ENCODE measurements at places on chromosomes 5 and 9. TPM values are rescaled to one million over a fixed set of nuclear protein-coding genes. Genes with fewer than 3 reads are reported as not detected.

DNA sequence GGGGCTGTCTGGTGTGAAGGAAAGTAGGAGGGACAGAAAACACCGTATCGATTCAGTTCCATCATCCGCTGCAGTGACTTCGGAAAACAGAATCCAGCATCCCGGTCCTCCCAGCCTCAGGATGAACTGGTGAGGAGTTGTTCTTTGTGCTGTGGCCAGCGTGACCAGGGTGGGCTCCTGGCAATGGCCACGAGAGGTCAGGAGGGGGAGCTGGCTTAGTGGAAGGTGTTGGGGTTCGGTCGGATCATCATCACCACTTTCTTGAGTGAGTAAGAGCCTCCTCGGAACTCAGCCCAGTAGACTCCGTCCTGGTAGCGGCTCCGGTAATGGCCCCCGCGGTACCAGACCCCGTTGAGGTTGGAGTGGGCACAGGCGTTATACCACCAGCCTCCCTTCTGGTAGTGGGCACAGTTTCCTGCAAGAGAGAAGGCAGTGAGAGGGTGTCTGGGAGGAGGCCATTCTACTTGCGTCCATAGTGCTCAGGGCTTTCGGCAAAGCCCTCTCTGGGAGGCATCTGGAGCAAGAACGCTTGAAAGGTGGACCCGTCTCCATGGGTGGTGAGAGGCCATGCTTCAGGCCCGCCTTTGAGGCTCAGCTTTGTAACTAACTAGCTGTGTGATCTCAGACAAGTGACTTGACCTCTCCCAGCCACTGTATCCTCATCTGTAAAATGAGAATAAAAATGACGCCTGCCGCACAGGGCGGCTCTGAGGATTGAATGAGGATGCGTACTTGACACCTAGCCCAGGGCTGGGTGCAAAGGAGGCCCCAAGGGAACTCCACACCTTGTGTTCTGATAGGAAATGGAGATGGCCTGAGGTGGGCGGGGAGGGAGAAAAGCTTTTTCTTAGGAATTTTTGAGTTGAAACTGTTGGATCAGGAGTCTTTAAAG is 33.5 kb downstream of the ANGPTL2 start:
- H3K36me3 ChIP-seq = peaks cover 72% of the 10 kb centered on the region
- peaks cover 23% of the 10 kb centered on the region for H3K4me1 ChIP-seq
- H3K27ac ChIP-seq = no peak overlapping the region
- DNase-seq = no peak

DNA sequence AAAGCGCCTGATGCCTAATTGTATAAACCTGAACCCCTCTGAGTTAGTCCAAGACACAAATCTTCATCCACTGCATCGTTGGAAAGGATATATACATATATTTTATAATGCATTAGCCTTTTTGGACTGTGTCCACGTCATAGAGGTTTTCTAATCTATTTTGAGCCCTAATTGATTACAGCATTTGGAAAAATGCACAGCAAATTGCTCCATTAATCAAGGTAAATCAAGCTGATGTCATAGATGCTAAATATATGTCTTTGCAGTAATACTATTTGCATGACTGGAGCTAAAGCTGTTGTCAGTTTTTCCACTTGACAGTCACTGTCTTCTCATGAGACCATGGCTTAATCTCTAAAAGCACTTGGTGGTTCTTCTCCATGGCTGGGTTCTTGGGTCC is 483.5 kb upstream of the TNC start:
- H3K27ac ChIP-seq = no peak overlapping the region
- no peak for DNase-seq
- no peaks in the 10 kb centered on the region for H3K4me1 ChIP-seq
- H3K4me3 ChIP-seq = no peak overlapping the region
- no peaks in the 10 kb centered on the region for H3K36me3 ChIP-seq

AMACR gene
- 16.2 TPM for total RNA-seq

DNA sequence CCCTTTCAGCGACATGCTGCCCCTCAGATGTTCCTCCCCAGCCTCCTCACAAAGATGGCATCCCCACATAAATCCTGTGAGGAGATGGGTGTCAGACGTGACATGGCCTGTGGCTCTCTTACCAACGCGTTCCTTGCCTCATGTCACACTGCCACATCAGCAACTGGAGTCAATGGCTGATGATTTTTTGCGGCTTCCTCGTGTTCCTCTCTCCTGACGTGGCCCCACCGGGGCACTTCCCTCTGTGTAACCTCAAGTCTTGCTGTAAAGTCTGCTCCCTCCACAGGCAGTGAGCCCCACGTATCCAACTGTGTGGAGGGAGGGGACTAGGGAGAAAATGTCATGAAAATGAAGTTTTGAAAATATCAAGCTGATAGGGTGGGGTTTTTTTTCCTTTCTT is 53.2 kb upstream of the SHISAL2B start:
- H3K36me3 ChIP-seq = no peaks in the 10 kb centered on the region
- H3K4me3 ChIP-seq = no peak overlapping the region
- H3K27ac ChIP-seq = no peak overlapping the region
- no peak for DNase-seq
- H3K4me1 ChIP-seq = no peaks in the 10 kb centered on the region

PCDHGA4 gene
- 12.3 TPM for total RNA-seq

TERT gene
- not detected for total RNA-seq

KLHL9 gene
- total RNA-seq = 11.9 TPM

DNA sequence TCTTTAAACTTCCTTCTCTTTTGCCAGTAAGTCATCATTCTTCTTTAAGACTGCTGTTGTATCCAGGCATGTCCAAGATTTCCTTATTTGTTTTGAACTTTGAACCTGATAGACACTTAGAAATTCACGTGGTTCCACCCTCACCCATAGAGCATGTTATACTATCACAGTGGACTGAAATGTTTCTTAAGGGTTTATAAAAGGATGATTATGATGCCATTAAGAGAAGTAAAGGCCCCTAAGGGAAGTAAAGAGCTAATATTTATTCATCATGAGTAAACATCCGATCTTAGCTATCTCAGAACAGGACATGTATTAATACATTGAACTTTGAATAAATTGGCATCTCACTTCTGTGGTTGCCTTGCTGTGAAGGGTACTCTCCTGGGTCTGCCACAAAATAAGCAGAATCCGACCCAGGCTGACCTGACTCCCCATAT is 49.8 kb downstream of the PRKACG start:
- DNase-seq = no peak
- no peak overlapping the region for H3K4me3 ChIP-seq
- H3K4me1 ChIP-seq = peaks cover 38% of the 10 kb centered on the region
- H3K27me3 ChIP-seq = no peaks in the 10 kb centered on the region

ELP1 gene
- 24.4 TPM for total RNA-seq

DNA sequence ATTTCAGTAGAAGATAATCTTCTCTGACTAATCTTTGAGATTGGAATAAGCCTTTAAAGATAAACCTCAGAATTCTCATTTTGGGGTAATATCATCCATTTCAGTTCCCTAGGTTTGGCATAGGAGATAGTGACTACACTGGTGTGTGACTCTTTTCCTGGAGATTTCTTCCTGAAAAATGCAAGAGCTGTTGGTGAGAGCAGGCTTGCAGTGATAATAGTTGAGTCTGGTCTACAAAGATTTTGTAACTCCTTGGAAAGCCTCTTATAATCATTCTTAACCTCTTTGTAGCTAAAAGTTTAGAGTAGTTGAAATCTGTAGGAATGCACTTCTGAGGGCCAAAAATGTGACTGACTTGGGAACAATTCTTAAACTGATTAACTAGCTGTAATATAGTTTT is 23.4 kb downstream of the RANBP17 start:
- no peaks in the 10 kb centered on the region for H3K27me3 ChIP-seq
- peaks cover 9% of the 10 kb centered on the region for H3K36me3 ChIP-seq
- no peaks in the 10 kb centered on the region for H3K4me1 ChIP-seq
- DNase-seq = no peak
- H3K27ac ChIP-seq = no peak overlapping the region

DNA sequence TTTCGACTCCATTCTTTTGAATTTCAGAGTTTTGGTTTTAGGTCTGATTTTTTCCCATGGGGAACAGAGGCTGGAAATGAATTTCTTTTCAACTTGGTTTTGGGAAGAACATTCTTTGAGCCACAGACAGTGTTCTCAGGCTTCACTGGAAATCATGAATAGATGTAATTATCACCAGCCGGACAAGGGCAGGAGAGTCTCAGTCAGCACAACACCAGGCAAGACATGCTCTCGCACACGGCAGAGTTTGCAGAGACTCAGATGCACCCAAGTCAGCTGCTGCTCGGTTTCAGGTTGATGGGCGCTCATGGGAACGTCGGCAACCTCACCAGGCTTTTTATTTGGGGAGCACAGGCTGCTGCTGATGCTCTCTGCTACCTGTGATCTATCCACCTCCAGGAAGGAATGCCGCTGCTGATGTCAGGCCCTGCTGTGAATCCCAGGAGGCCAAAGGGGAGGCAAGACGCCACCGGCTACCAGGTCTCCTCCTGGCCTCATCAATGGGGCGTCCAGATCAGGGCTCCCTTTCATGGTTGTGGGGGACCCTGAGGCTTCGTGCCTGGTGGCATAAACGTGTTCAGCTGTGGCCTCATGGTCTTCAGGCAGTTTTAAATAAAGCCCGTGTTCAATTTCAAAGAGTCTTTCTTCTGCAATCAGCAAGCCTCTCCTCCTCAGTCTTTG is 332.3 kb upstream of the IRX4 start:
- no peak overlapping the region for H3K4me3 ChIP-seq
- no peak for DNase-seq
- no peaks in the 10 kb centered on the region for H3K36me3 ChIP-seq
- no peaks in the 10 kb centered on the region for H3K4me1 ChIP-seq
- no peak overlapping the region for H3K27ac ChIP-seq
- peaks cover under 1% of the 10 kb centered on the region for H3K27me3 ChIP-seq

DNA sequence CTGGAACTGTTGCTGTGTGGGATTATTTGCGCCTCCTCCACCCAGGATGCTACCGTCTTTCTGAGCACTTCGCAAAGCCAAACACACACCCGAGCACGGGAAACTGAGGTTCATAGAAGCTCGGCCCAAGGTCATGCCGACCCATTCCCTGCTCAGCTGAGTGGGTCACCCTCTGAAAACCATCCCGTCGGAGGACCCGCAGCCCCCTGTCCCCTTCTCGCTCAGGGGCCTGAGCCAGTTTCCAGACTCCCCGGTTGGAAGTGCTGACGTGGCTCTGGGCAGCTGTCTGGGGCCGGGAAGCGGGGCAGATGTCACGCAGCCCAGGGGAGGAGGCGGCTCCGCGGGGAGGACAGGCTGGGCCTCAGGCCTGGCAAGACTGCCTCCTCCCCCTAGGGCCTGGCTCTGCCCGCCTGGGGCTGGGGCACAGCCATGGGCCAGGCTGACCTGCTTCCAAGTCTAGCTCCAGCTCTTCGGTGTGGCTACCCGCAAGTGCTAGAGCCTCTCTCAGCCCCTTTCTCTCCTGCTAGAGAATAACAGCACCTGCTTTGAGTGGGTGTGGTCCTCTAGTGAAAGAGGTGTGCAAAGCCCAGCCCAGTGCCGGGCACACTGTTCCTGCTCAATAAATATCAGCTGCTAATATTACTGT is 9.9 kb upstream of the CXXC5 start:
- DNase-seq = peak; percentile 86
- peak overlapping the region; percentile 57 for H3K4me3 ChIP-seq
- H3K36me3 ChIP-seq = no peaks in the 10 kb centered on the region
- no peaks in the 10 kb centered on the region for H3K27me3 ChIP-seq
- peak overlapping the region; percentile 91 for H3K27ac ChIP-seq

DNA sequence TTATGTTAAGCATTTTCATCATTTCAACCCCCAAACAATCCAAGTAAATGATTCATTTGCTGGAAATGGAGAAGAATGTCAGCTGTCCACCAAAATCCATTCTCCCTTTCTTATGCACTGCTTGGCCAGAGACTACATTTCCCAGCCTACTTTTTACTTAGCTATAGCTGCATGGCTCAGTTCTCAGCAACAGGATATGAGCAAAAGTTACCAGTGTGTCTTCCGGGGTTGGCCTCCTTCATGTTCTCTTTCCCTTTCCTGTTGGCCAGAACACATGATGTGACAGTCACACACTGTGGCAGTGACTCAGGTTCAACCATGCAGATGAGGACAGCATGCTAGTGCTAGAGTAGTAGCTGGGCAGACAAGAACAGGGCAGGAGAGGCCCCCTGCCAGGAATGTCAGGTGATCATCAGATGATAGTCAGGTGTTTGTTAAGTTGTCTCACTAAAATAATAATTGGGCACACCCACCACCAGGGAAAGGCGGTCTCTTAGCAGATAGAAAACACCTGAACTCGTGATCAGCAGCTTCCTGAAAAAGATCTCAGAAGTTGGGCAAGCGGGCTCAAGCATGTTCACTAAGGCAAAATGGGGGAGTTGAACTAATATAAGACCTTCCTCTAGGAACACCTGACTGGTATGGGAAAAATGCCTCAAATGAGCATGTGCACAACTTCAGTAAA is 12.2 kb downstream of the GPR150 start:
- H3K4me1 ChIP-seq = no peaks in the 10 kb centered on the region
- H3K36me3 ChIP-seq = no peaks in the 10 kb centered on the region
- no peak for DNase-seq
- H3K4me3 ChIP-seq = no peak overlapping the region

DNA sequence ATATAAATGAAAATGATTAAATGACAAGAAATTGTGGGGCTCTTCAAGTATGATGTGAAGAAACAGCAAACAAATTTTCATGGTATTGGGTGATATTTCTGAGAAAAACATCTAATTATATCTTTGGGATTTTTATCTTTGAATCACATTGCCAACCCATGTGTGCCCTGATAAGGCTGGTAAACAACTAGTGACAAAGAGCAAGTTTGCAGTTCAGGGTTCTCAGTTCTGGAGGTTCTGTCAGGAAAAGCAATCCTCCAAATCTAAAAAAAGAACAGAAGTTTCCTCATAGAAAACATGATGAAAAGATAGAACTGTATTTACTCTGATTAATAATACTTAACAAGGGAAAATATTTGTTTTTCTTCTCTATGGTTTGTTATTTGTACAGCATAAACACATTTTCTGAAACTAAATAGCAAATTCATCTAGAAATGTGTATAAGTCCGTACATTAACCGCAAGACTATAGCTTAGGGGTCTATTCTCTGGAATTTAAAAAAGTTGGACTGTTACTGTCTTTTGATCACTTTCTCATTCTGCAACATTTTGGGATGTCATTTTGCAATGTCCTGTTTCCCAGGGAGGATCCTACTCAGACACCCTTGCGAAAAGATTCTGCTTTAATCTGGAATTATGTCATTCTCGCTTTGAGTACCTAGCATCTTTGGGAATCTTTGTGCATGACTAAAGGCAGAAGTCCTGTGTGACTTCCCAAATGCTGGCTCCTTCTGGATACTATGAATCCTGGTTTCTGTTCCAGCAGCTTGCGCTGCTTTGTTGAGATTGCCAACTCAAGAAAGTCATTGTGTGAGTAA is 308.5 kb downstream of the ADGRV1 start:
- no peaks in the 10 kb centered on the region for H3K27me3 ChIP-seq
- H3K4me1 ChIP-seq = no peaks in the 10 kb centered on the region
- no peak overlapping the region for H3K4me3 ChIP-seq
- H3K36me3 ChIP-seq = no peaks in the 10 kb centered on the region
- no peak overlapping the region for H3K27ac ChIP-seq

- no peaks in the 10 kb centered on the region for H3K36me3 ChIP-seq
- H3K4me1 ChIP-seq = no peaks in the 10 kb centered on the region
- no peak for DNase-seq
- H3K4me3 ChIP-seq = no peak overlapping the region
- no peak overlapping the region for H3K27ac ChIP-seq
These were observed 84.5 kb upstream of the CER1 start for GRCh38 chr9:14806941-14807520.

Measured in heart right ventricle (tissue), 16 donors.